EH (cell line): ENCODE measurements at places on chromosomes 12 and 14.
A peak's percentile ranks its signal among the peaks of the same experiment; 100 is the strongest.

DNA sequence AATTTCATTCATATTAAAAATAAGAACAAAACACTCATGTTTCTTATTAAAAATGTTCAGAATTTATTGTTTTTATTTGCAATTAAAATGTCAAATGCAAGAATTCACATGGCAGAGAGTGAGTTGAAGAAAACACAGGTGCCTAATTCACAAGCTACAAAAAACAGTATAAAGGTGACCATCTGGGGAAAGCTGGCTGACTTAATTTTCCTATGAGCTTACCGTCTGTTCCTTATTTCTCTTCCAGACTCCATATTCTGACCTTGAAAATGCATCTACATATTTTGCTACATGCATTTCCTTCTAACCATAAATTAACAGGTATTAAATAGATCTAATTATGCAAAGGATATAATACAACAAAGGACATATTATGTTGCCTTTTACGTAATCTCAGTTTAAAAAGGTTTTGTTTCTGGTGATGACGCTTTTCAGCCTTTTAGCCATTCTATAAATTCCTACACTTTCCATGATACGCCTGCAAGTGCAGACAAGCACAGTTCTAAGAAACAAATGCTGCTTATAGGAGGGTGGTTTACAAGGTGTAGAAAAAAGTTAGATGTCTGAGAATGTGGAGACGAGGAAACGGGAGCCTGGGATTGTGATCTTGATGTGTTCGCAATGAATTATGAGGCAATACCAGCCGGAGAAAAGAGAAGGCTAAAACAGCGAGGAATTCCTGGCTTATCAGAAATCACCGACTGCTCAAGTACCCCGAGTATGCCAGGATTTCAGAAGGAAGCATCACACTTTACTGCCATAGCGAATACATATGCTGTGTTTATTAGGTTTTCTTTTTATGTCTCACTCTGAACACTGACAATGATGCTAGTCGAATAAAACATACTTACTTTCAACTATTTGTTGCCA is 24.6 kb downstream of the LIN7A start:
- DNase-seq: no peak

DNA sequence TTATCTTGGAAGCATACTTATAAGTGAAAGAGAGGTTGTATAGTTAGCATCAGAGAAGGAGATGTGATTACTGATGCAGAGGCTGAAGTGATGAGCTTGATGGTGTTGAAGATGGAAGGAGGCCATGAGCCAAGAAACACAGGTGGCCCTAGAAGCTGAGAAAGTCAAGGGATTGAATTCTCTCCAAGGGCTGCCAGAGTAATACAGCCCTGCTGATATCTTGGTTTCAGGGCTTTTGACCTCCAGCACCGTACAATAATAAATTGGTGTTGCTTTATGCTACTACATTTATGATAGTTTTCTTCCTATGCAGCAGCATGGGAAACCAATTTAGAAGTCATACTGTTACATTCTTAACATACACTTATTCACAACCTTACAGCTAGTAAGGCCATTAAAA is 1133.3 kb downstream of the AACS start:
- DNase-seq: no peak

DNA sequence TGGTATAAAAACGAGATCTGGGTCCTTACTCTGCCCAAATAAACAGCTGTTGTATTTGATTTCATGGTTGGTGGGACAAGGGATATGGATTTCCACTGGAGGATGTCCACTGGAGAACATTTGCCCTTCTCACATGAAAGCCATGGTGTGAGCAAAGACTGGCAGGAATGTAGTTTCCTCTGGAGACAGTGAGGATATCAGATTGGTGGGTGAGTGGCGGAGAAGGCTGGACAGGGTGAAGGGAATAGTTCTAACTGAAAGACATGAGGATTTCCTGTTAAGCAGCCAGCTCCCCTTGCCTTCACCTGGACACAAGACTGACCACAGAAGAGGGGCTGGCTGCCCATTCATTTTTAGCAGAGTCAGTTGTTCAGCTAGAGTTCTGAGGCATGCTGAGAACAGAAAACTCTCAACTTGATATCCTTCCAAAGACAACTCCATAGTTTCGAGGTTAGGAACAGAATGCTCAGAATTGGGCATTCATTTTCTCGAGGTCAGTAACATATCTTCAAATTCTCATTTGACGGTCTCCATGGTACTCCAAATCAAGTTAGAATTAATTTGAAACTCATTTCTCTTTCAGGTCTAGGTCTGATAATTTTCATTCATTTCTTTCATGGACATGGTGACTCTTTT is 365.7 kb downstream of the LRIG3 start:
- DNase-seq: no peak

DNA sequence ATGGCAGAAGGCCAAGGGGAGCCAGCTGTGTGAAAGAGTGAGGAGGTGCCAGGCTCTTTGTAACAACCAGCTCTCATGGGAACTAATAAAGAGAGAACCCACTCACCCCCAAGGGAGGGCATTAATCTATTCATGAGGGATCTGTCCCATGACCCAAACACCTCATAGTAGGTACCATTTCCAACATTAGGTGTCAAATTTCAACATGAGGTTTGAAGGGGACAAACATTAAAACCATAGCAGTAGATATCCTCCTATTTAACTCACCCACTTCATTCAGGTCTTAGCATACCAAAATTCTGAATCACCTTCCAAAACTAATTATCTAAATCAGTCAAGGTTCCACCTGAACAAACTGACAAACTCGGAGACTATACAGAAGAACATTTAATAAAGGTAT is 75.3 kb downstream of the PPFIA2 start:
- no peak for DNase-seq

- DNase-seq: peak; percentile 43
Observed at GRCh38 chr14:61355892-61356325, 34.5 kb downstream of the PRKCH start.

DNA sequence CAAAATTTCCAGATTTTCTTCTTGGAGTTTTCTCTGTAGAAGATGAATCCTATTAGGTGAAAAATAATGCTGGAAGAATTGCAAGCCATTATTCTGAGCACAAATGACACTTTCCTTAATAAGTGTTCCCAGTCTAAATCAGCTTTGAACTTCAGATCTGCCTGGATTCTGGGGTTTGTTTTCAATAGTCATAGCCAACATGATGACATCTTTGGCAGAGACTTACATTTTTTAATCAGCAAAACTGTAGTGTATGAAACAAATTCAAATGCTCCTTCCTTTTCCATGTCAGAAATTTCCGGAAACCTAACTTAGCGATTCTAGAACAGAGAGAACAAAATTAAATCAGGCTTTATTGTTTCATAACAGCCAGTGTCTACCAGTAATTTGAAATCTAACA is 88.5 kb downstream of the TSPAN8 start:
- no peak for DNase-seq

GRCh38 chr14:92619671-92620456 is 106.3 kb downstream of the RIN3 start:
- DNase-seq: peak; percentile 69

GRCh38 chr12:106067606-106068205 is 71.0 kb downstream of the NUAK1 start:
- no peak for DNase-seq

DNA sequence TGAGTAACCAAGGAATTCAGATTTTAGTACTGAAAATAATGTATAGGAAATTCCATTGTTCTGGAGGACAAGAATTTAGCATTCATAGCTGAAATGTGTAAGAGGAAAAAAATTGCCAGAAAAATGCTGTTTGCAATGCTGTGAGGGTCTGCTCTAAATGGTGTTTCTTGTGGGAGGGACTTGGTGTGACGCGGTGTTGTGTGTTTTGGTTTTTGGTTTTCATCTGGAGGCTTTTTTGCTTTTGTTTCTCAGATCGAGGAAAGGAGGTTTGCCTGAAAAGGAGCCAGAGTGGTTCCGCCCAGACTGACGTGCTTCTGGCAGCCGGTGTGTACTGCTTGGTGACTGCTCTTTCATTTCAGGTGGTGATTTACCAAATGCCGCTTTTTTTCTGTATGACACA is 211.8 kb upstream of the HMGA2 start:
- DNase-seq: peak; percentile 38

GRCh38 chr14:20757965-20758364 is 10.2 kb upstream of the EDDM3B start:
- no peak for DNase-seq

DNA sequence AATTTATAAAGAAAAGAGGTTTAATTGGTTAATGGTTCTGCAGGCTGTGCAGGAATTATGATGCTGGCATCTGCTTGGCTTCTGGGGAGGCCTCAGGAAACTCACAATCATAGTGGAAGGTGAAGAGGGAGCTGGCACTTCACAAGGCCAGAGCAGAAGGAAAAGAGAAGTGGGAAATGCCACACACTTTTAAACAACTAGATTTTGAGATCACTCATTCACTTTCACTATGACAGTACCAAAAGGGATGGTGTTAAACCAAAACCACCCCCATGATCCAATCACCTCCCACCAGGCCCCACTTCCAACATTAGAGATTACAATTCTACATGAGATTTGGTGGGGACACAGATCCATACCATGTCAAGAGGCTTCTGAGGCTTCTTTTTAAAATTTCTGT is 62.6 kb downstream of the SLC38A4 start:
- DNase-seq: no peak

GRCh38 chr12:69685810-69686209 is 13.3 kb downstream of the BEST3 start:
- peak; percentile 24 for DNase-seq

GRCh38 chr12:666766-667308 is 3.6 kb upstream of the NINJ2 start:
- DNase-seq: peak; percentile 75

GRCh38 chr14:34714320-34715126 is at the start of gene CFL2:
CFL2 (minus strand) TSS chr14:34714593; CDS start chr14:34714540, 53 bp downstream.
- DNase-seq: peak; percentile 88

DNA sequence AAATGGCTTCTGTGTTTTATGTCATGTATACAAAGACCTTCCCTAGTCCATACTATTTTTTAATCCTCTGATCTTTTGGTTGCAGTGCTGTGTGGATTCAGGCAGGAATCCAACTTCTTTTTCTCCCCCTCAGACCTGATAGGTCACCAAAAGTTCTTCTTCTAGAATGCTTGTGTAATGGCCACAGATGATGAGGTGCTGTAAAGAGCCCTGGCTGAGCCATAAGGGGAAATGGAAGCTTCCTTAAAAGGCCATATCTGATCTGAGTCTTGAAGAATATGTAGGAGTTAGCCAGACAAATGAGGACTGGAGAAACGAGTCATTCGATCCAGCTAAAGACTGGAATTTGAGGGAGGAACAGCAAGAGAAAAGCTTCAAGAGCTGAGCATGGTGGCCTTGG is 353.9 kb downstream of the PCNX1 start:
- DNase-seq: peak; percentile 92

DNA sequence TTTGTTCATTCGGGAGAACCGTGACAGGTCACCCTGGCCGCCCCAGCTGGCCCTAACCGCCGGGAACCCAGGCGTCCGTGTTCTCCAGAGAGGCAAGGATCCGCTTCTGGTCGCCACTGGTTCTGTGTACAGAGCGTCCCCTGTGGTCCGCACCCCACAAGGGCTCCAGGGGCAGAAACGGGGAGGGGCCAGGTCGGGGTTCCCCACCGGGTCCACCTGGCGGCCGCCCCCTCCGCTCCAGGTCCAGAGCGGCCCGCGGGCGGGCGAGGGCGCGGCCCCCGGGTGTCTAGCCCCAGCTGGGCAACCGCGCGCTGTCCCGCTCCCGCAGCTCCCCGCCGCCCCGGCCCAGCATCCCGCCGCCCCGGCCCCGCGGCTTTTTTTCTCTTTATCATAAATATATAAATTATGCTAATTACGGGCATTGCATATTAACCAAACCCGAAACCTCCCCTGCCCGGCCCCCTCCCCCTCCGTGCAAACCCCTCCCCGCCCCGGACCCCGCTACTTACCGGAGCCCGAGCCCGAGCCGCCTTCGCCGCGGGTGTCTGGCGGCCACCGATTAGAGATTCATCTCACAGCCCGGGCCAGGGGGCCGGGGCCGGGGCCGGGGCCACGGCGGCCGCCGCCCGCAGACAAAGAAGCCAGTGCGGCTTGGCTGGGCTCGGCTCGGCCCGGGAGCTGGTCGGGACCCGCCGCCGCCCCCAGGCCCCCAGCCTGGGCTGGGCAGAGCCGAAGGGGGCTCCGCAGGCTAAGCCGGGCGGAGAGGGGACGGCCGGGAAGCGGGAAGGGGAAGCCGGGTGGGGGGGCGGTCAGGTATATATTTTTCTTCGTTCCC is 512 bp downstream of the POU6F1 start:
- peak; percentile 33 for DNase-seq

DNA sequence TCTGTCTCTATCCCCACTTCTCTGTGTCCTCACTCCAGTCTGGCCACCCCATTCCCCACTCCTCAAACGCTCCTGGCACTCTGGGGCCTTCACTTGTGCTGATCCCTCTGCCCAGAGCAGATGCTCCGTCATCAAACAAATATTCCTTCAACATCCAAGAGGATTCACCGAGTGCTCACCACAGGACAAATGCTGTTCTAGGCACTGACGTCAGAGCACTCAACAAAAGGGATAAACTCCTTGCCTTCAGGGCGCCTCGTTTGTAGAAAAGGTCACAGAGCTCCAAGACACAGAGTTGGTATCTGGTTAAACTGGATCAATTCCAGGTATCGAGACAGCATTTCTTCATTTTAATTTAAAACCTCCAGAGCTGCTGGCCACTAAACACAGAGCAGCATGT is 35.3 kb downstream of the PSMC1 start:
- DNase-seq: peak; percentile 76

GRCh38 chr12:116026768-116027550 is 250.5 kb downstream of the MED13L start:
- DNase-seq: no peak

DNA sequence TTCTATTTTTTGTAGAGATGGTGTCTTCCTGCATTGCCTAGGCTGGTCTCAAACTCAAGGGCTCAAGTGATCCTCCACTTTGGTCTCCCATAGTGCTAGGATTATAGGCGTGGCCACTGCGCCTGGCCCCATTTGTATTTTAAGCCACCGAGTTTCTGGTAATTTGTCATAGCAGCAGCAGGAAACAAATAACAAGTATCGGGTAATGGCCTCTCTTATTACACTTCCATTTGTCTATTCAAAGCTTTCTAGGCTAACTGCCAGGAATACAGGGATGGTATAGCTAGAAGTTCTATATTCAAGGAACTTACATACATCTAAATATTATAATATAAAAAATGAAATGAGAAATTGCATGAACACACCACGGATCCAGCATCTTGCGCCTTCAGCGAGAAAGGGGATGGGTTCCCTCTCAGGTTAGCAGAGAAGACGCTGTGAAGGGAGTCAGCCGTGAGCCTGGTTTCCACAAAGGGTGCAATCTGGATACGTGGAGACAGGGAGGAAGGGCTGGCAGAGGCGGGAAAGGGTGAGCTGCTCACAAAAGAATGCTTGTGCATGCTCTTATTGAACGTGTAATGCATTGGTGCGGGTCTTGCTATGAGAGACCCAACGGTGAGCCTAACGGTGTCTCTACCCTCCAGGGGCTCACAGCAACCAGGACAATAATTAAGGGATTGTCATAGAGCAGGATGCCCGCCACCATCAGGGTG is 9.5 kb downstream of the BDKRB1 start:
- no peak for DNase-seq

- no peak for DNase-seq
Observed at GRCh38 chr12:119423285-119423684, 88.8 kb downstream of the CCDC60 start.

GRCh38 chr12:104544836-104545235 is 88.1 kb downstream of the CHST11 start:
- DNase-seq: no peak

- DNase-seq: no peak
Observed at GRCh38 chr12:69102856-69103255, 136.5 kb upstream of the CPSF6 start.

- DNase-seq: peak; percentile 14
Observed at GRCh38 chr12:84397263-84397662, 515.3 kb downstream of the SLC6A15 start.
